ENCODE measurements at places on chromosomes 6 and 20.

GRCh38 chr6:97666889-97667288 lies 383.9 kb upstream of the MMS22L start:
- DNase-seq = no peak

DNA sequence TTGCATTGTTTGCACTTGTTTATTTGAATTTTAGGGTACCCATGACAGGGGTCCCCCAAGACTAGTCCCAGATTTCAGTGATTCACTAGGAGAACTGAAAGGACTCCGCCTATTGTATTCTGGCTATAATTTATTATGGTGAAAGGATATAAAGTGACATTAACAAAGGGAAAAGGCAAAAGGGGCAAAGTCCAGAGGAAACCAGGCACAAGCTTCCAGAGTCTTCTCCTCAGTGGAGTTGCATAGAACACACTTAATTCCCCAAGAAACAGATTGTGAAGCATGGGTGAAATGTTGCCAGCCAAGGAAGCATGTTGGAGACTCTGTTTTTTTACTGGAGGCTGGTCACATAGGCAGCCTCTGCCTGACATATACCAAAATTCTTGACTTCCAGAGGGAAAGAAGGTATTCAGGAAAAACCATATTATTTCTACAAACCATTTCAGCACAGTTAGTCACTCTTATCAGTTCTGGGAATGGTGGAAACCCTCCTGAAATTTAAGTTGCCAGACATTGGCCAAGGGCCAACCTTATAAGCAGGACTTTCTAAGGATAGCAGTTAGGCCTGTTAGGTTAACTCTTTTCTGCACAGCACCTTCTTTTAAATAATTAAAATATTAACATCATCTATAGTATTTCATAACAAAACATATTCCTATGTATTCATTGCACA lies 71.8 kb downstream of the FIG4 start:
- no peak for DNase-seq

DNA sequence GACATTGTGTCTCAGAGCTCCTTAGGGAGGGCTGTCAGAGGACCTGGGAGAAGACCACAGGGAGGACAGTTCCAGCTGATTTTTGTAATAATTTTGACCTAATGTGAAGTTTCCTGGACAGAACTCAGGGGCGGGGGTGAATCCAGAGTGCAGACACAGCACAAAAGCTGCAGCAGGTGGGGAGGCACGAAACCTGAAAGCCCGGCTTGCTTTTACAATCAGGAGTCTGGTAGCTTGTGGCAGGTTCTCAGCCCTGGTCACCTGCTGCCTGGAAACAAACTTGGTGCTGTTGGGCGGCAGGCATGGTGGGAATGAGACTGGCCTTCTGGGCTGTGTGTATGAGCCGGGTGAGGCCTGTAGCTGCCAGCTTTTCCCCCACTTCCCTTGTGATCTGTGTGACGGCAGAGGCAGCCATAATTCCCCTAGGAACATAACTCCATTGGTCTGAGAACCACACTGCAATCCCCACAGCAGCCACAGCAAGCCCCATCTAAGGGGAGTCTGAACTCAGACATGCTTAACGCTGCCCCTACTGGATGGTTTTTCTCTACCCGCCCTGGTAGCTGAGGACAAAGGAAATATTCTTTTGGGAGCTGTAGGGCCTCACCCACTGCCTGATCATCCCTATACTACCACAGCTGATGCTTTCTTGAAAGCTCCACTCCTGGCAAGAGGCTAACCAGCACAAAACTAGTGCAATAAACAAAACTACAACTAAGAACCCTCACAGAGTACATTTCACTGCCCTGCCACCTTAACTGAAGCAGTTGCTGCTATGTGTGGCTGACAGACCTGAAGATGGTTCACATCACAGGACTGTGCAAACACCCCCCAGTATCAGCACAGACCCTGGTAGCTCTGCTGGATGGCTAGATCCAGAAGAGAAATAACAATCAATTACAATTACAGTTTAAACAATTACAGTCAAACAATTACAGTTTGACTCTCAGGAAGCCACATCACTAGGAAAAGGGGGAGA lies 1055.1 kb upstream of the GJE1 start:
- no peak for DNase-seq

DNA sequence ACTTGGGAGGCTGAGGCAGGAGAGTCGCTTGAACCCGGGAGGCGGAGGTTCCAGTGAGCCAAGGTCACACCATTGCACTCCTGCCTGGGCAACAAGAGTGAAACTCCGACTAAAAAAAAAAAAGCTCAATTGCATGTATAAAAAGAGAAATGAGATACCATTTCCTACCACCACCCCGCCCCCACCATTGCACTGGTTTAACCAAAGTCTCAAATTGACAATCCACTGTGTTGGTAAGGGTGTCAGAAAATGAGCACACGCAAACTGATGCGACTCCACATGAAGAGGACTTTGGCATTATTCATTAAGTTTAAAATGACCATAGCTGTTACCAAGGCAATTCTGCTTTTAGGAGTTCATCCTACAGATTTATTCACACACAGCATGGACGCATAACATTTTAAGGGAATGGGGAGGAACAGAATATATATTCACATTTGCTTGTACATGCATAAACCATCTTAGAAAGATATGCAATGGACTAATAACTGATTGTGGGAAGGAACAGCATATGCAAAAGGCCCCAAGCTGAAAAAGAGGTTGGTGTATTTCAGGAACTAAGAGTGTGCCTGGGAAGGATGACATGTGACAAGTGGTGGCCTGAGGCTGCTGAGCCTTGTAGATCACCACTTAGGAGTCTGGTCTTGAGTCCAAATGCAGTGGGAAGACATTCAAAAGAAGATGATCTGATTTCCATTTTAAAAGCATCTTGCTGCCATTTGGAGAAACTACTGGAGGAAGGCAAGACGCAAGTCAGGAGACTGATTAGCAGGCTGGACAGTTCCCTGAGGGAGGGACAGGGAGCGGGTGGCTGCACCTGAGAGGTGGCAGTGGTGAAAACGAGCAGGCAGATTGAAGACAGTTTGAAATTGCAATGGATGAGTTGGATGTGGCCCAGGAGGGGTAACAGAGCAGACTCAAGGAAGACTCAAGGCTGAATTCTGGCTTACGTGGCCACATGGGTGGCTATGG lies 37.2 kb upstream of the PTPN1 start:
- no peak for DNase-seq

DNA sequence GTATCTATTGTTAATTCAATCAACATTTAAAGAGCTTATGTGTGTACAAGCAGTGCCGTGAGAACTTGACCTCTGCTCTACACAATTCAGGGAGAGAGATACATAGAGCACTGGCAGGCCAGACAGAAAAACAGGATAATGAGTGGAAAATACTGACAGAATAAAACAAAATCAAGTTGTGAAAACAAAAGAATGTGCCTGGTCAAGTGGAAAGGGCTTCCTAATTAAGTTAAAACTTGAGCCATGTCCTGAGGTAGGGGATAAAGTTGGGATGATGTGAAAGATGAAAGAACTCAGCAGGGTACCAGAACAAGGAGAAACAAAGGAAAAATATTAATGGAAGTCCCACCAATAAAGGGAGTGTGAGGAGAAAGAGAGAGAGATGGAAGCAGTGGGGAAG lies 672.8 kb downstream of the GRIK2 start:
- no peak for DNase-seq

DNA sequence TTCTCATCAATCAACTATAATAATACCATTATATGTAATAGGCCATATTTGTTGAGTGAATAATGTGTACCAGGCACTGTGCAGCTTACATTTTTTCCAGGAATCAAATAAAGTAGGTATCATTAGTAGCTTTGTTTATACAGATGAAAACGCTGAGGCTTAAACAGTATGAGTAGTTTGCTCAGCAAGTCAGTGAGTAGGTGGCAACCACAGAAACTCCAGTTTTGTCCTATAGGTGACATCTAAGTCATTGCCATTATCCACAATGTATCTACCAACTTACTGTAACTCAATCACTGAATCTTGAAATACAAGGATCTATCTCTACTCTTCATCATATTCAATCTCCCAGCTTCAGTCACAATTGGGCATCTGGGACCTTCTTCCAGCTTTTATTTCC lies 29.8 kb upstream of the TPBG start:
- DNase-seq = no peak

- no peak for DNase-seq
Measured at GRCh38 chr6:125503181-125503580, 201.4 kb upstream of the HDDC2 start.

- no peak for DNase-seq
Measured at GRCh38 chr6:136102991-136103688, 147.0 kb downstream of the MTFR2 start.

DNA sequence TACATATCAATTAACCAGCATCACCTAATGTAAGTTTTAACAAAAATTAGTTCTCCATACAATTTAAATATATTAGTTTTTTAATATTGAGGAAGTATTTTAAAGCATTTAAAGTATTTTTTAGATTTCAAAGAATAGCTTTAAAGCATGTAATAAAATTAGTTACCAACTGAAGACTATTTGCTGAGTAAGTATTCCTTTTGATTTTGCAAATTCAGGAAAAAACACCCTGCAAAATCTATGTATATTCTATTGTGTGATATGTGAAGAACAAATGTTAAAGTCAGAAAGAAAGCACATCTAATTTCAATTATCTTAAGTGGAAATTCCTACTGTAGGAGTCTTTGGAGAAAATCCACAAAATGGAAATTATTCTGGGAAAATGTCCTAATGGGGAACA lies 107.3 kb downstream of the COL21A1 start:
- DNase-seq = no peak
